ENCODE measurements at places on chromosomes 4 and X.

GRCh38 chrX:151536571-151536970 is 26.9 kb upstream of the PASD1 start:
- no peak for DNase-seq

- DNase-seq: no peak
Measured at GRCh38 chr4:167100120-167100519, 134.2 kb downstream of the SPOCK3 start.

DNA sequence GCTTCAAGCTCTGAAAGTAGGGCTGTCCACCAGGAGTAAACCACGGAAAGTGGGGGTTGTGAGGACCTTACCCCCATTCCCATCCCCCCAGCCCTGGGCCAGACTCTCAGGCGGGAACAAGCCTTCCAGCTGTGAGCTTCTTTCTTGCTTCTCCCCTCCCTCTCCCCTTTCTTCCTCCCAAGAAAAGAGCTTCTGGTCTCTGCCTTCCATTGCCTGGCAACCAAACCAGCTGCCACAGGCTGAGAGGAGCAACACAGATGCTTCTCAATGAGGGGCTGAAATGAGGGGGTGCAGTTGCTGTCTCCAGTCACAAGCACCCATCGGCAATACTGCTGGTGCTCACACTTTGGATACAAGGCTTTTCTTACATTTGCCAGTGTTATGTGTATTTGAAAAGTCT is 72.5 kb downstream of the SLC16A2 start:
- no peak for DNase-seq

DNA sequence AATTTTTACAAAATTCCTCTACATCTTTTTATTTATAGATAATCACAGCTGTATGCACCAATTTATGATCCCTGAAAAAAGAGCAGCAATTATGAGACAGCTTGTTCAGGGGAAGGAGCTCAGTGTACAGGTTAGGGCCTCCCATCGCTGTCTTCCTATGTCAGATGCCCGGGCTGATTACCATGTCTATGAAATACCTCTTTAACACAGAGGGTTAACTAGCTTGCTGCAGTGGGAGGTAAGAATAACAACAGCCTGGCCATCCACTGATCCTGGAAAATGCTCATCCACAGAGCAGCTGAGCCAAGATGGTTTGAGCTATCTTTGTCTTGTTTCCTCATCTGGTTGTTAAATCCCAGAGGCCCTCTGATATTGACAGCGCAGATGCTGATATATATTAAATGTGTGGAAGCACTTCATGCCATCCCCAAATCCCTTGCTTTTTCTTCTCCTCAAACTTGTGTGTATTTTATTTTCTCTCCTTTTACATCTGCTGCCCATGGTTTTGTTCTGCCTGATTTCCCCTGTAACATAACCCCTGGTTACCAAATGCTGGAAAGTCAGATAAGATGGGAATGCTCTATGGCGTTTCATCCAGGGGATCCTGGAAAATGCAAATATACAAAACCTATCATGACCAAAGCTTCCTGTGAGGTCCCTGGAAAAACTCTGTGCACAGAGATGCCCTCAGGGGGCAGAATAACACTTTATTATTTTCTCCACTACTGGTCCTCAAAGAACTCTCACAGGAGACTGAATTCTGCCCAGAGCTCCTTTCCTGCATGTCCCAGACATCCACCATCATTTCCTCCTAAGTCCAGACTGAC is 85.8 kb upstream of the PUDP start:
- no peak for DNase-seq

- no peak for DNase-seq
Measured at GRCh38 chrX:153908219-153908860, 3.9 kb downstream of the AVPR2 start.

GRCh38 chr4:5213087-5213595 is 161.9 kb downstream of the STK32B start:
- DNase-seq: no peak

- DNase-seq: no peak
Measured at GRCh38 chrX:83022020-83022419, 486.1 kb upstream of the POU3F4 start.

DNA sequence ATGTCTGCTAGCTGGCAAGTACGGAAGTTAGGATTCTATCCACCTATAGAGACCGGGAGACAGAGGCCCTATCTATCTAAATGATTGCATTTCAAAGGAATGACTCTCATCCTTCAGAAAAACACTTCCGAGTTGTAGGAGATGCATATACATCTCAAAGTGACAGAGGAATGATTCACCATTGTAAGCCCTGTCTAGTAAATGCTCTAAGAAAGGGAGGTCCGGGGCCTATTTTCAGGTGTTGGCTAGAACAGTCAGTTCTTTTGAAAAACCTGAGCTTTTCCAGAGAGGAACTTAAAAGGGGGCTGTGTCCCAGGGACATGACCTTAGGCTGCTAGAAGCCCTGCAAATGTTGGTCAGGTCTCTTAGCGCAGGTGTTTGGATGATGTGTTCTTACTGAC is 262.9 kb upstream of the IL1RAPL1 start:
- no peak for DNase-seq
